Activated CD4-positive, alpha-beta T cell treated with anti-CD3 and anti-CD28 coated beads, Interleukin-2, amount 50 U/mL, for 1 hour (primary cell): ENCODE measurements at places on chromosomes 7 and 10.
A peak's percentile ranks its signal among the peaks of the same experiment; 100 is the strongest.

- DNase-seq: peak; percentile 55
Observed at GRCh38 chr10:43396061-43396927, 12.7 kb downstream of the HNRNPF start.

- DNase-seq: no peak
Observed at GRCh38 chr7:41699516-41699915, 3.4 kb downstream of the INHBA start.

GRCh38 chr7:26490640-26491624 is 199.3 kb downstream of the SNX10 start:
- DNase-seq: no peak

DNA sequence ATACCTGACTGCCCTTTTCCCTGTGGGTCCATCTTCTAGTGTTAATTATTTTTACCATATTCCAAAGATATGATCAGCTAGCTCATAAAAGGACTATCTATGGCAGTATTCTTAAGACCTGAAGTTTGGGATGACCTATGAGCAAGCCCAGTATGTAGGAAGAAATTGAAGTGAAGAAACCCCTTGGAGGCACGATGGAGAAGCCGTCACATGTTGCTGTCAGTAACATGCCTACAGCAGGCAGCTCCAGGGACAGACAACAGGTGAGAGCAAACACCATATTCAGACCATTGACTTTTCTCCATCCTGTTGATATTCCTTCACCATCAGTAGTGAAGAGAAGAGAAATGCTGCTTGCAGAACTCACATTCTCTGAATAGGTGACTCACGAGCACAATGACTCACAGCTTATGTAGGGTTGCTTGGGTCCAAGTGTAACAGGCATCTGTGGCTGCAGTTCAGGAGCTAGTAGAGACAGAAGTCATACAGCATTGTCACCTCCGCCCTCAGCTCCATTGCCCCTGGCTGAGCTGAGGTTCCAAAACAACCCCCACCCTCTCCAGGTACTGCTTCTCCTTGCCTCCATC is 8.4 kb upstream of the LYZL2 start:
- DNase-seq: no peak

- DNase-seq: no peak
Observed at GRCh38 chr7:132354527-132354926, 221.7 kb downstream of the PLXNA4 start.

GRCh38 chr10:102635377-102635776 is 8.9 kb upstream of the TRIM8 start:
- no peak for DNase-seq

GRCh38 chr7:158166386-158167340 is 421.0 kb downstream of the PTPRN2 start:
- no peak for DNase-seq

DNA sequence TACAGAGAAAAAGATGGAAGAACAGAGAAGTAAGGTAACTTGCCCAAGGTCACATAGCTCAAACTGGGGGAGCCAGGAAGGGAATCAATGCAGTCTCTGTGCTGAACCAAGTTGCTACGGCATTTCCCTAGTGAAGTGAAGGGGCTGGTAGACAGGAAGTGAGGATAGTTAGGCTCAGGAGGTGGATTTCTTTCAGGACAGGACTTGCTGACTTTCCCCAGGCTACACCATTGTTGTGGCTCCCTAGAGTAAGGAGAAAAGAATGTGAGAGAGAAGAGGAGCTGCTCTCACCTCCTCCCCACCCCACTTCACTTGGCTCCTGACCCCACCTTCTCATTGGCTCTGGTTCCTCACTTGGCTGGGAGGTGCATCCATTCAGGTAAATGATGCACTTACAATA is 316.9 kb downstream of the INHBA start:
- DNase-seq: no peak

DNA sequence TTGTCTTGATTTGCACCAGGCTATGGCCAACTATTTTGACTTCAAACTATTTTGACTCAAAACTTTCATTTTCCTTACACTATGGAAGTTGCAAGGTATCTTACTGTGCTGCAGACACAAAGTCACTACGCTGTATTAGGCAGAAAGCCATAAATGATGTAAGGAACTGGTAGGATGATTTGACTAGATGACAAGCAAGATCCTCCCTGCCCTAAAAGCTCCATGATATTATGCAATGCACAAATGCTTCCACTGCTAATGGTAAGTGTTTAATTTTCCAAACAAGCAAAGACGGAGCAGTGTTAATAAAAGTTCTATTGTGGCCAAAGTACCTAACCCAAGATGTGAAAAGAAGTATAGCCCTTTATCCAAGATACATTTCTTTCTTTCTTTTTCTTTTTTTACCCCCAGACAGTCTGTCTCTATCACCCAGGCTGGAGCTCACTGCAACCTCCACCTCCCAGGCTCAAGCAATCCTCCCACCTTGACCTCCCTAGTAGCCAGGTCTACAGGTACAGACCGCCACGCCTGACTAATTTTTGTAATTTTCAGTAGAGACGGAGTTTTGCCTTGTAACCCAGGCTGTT is 98.2 kb downstream of the ANK3 start:
- DNase-seq: no peak

DNA sequence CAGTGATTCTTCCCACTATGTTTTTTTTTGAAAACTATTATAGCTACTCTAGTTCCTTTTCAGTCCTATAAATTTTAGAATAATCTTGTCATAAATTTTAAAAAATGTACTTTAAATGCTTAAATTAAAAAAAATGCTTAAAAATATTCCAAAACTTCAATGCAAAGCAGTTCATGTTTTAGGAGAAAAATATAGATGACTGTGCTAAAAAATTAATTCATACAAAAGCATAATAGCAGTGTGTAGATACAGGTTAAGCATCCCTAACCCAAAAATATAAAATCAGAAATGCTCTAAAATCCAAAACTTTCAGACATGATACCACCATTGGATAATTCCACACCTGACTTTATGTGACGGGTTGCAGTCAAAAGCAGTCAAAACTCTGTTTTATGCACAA is 12.8 kb downstream of the STEAP4 start:
- no peak for DNase-seq

DNA sequence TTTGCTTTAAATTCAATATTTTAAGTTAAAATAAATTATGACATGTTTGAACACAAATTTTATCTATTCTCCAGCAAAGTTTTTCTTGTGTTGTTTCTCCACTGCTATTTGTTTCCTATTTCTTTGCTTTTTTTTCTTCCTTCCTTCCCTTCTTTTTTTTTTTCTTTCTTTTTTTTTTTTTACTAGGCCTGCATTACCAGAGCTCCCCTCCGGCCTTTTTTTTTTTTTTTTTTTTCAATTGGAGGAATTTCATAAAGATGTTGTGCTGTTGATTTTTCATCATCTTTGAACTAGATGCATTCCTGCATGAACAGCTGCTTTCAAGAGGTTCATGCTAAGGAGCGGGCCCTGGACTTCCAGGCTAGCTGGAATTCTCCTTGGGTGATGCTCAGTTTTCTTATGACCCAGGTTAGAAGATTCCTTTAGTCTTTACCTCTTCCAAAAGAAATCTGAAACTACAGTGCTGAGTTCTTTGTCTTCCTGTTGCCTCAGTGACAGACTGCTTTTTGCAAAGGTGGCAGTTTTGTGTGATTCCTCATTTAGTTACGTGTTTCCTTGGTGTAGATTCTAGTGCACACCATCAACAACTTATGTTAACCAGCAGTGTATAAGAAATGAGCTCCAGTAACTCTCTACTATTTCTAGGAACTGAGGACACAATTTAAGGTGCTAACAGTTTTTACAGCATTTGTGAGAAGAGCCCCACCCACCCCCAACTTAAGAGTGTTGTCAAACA is 4.8 kb upstream of the CAMK1D start:
- DNase-seq: no peak

DNA sequence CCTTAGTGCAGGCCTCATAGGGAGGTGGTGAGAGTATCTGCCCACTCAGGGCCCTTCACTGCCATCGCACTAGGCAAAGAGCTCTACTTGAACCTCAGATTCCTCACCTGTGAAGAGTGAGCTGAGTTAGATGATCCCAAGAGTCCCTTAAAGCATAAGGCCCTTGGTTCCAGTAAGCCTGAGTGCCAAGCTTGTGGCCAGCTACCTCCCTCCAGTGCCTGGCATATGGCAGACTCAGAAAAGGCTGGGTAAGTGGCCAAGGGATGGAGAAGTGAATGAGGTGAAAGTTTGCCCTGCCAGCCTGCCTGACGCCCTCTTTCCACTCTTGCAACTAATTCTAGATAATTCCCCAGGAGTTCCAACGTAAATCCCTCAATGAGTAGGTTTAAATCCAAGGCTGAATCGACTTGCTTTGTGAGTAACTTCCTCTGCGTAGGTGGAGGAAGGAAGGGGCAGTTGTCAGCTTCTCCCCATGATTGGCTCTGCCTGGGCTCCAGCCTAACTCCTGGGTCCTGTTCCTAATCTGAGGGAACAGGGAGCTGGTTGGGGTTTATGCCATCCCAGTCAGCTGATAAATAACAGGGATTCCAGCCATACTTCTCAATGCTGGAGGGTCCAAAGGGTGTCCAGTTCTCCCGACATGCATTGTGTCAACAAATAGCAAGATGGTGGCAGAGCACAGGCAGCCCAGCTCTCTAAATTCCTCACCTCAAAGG is 14.2 kb downstream of the DUSP5 start:
- DNase-seq: no peak

- DNase-seq: no peak
Observed at GRCh38 chr10:33355274-33355673, 20.8 kb upstream of the NRP1 start.

- no peak for DNase-seq
Observed at GRCh38 chr7:42878303-42878702, 33.6 kb downstream of the C7orf25 start.

DNA sequence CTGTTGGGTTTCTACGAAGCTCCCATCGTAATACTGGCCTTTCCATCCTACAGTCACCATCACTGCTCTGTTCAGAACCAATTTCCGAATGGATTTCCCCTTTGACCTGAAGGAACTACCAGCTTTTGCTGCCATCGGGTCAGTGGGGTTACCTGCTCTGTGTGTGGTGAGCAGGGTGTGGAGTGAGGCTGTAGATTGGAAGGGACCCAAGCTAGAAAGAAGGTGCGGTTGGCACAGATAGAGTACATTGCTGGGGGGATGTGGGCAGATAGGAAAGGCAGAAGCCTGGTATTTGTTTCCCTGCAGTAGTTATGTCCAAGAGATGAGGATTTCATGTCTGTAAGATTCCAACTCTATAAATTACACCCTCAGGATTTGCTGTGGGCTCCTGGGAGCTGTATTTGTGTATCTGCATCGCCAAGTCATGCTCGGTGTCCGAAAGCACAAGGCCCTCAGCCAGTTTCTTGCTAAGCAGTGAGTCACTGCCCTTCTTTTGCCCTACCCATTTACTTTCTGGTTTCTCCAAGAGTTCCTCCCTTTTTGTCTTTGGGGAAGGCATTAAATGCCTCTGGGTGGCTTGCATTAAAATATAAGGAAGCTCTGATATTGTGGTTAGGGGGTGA is 15.4 kb downstream of the CLCN1 start:
- DNase-seq: no peak

DNA sequence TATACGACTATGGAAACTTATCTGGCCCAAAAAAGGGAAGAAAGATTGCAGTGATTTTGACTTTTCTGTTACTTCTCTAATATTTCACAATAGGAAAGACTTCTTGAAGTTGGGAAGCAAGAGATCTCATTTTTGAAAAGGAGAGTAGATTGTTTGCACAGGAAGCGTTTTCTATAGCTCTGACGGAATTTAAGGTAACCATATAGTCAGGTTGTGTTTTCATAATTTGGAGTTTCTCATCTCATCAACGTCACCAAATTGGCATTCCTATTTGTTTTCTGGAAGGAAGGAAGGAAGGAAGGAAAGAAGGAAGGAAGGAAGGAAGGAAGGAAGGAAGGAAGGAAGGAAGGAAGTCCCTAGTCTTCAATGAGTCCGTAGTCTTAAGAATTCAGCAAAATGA is 732.0 kb downstream of the XPNPEP1 start:
- no peak for DNase-seq

DNA sequence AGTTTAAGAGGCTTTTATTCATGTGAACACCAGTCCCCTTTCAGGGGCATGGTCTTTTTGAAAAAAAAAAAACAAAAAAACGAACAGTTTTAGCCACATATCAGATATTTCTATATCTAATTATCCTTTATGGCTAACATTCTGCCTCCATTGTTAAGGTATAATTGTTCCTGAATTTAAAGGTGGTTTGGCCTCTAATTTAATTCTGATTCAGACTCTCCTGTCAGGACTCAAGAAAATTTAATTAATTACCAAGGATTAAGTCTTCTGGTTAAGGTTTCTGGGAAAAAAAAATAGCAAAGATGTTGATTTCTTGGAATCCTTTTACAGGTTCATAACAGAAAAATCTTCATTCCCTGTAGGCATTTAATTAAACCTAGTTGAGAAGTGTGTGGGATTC is 27.4 kb downstream of the COL1A2 start:
- DNase-seq: no peak

DNA sequence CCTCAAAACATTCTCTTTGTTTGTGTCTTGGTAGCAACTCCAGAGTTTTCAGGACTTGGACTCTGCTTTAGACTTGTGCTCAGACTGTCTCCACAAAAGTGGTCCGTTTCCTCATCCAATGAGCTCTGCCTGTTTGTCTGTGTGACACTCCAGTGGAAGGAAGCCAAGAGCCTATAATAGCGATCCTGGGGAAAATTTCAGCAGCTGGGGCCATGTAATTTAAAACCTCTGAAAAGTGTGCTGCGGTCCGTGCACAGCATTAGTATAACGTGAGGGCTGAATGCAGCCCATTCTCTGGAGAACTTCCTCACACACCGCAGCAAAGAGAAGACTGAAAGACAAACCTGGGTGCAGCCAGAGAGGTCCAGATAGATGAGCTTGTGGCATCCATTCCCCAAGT is at the start of gene LRRC17:
Gene LRRC17, plus strand, starts transcription at position 259 of the 400 bp plus-strand sequence. CDS start 20,914 bp downstream, outside the sequence.
- DNase-seq: no peak
